CMK (cell line): ENCODE measurements at places on chromosomes 12 and 14.

GRCh38 chr12:41112903-41113302 lies 75.2 kb upstream of the PDZRN4 start:
- DNase-seq, result no peak

DNA sequence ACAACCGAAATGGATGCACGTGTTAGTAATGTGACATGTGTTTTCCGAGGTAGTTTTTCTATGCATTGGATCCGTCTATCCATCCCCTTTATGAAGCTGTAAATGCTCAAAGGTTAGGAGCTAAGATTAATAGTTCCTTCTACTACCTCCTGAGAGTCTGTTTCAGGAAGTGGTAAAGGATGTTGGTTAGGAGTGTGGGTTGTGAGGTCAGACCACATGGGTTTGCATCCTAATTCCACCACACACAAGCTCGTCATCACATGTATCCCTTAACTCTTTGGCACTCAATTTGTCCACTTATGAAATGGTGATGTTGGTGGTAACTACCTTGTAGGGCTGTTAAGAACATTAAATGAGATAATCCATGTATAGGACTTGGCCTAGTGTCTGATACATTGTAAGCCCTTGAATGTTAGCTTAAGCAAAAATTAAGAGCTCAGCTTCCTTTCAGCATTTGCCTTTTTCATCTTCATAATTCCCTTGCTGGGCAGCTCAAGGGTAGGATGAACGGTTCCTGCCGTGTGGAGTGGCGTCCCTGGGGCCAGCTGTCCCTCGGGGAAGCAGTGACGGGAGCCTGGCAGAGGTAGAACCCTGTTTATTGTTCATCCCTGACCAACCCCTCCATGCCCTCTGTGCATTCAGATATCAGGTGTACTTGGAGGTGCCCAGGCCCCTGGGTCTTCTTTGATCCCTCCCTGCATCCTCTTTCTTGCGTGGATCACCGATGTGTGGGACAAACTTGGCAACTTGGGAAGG lies 52.3 kb downstream of the TSPAN9 start:
- peak; percentile 76 for DNase-seq

DNA sequence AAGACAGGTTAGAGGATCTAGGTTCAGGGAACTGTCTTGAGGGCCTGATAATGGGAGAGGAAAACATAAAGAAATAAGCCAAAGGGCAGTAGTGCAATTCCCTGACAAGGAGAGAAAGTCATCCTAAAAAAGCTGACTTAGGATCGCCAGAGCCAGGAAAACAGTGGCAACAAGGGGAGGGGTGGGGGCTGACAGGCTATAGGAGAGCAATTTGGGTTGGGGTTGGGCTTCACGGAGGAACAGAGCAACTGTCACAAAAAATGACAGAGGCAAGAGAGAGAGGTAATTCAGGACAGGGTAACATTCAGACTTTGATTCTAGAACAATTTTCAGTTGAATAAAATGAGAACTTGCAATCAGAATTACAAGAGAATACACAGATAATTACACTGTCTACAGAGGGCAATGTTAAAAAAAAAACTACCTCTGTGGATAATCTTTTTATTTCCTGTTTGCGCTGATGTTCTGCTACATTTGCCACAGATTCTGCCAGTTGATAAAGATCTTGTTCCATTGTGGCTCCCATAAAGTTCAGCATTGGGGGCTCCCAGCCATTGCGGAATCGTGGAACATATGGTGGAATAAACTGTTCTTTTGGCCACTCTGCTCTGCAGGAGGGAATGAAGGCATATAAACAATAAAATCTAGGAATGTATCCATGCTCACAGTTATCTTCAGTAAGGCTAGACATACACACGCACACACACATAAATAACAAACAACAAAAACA lies 138.6 kb downstream of the EPS8 start:
- no peak for DNase-seq

DNA sequence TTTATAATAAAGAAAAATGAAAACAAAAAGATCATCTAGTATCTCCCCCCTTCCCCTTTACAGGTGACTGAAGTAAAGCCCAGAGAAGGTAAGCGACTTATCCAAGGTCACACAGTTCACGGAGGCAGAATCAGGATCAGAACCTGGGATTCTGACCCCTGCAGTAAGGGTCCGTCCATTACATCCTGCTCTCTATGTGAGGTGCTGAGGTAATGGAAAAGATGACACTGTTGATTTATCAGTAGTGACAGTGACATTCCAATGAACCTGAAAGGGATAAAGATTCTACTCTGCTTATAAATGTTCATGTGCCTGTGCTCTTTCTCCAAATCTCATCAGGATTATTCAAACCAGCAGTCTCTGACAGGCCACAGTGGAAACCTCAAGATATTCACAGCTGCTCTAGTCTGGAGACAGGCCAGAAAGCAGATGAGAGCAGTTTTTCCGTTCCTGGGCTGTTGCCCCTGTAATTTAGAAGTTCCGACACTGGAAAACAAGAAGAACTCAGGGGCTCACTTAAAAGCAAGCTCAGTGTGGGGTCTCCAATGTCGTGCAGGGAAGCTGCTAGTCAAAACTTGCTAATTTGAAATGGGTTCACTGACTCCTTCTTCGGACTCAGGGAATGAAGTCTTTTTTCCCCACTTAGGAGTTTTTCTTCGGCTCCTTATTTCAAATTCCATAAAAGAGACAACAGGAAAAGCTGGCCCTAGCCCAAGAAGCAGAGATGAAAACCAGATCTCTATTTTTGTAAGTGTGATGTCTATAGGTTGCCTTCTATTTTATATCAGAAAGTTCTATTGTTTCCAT lies 131.8 kb upstream of the EEA1 start:
- no peak for DNase-seq

GRCh38 chr14:30928462-30928861 lies 54.1 kb downstream of the COCH start:
- DNase-seq, result no peak

DNA sequence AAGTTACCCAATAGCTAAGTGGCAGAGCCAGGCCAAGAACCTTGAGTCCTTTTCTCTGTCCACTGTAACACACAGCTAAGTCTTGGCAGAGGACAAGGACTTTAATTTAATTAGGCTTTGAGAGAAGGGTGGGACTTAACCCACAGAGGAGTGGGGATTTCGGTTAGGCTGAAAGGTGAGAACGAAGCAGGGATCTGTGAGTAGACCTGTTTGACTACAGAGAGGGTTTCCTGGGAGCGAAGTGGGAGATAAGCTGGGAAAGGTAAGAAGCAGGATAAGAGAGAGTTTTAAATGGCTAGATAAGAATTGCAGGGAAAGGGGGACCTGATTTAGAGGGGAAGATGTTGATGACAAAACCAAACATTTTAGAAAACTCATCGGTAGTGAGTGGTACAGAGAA lies 2.0 kb upstream of the PPFIBP1 start:
- DNase-seq, result no peak

DNA sequence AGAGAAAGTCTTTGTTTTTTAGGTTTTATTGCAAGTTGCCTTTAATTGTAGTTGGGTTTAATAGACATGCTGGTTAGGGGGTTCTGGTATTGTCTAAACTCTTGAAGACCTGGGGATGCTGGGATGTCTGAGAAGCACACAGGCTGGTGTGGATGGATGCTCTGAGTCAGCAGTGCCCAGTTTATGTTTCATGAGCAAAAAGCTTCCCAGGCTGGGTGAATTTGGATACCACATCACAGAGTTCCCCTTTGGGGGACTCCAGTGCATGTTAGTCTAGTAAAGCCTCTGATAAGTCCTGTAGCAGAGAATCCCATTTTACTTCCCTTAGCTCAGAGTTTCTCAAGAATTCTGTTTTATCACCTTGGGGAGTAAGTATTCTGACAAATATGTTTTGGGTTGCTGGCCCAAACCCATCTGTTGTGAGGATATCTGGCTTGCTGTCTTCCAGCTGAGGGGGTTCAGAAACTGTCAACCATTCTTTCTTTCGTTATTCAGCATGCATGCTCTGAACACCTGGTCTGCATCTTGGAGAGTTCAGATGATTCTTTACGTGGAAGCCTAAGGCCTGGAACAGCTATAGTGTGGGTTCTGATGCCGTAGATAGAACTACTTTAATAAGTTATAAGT lies 509.1 kb downstream of the VRK1 start:
- no peak for DNase-seq

DNA sequence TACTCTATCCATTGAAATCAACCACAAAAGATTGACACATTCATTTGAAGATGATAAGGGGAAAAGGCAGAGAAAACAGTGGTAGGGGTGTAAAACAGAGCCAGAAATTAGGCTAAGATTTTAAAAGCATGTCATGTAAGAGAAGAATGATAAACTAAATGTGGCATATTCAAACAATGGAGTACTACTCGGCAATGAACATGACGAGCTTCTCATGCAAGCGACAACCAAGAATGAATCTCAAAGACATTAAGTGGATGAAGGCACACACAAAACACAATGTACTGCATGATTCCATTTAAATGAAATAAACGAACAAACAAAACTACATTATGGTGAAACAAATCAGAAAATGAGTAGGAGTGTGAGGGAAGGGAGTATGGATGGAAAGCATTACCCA lies 134.8 kb downstream of the ITPR2 start:
- DNase-seq, result no peak

- DNase-seq, result no peak
Measured at GRCh38 chr12:104459368-104459909, 2.7 kb downstream of the CHST11 start.
